GDM1 (cell line): ENCODE measurements at places on chromosomes 16 and 17.

DNA sequence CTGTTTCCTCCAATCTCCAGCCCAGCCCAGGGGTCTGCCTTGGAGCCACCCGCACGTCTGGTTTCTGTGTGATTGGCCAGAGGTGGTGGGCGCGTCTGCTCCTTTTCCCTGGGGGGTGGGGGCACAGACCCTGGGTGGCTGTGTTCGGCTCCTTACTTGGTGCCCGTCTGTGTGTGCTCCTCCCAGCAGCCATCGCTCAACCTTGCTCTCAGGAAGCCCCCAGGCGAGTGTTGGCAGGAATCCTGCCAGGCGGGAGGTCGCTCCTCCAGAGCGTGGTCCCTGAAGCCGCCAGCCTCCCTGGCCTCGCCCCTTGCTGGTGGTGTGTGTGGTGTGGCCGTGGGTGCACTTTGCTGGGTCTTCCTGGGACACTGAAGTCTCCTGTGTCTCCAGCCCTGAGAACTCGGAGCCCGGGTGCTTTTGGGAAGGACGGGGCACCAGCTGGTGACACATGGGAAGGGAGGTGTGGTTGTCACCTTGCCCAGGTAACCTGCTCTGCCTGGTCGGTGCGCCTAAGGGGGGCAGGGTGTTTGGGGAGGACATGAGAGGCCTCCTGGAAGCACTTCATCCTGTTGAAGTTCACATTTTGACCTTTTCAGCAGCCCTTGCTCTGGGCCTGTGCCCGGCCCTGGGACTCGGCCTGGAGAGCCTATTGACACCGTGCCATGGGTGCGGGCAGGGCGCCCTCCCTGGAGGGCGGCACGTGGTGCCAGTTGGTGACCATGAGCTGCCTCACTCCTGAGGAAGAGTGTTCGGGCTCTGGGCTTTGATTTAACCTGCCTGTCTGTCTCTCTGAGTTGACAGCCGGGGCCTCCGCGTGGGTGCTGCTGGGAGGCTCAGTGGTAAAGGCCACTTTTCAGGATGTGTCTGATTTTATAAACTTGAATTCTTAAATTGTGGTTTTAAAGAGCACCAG is 49.0 kb upstream of the ZNF750 start:
- no peak for DNase-seq

DNA sequence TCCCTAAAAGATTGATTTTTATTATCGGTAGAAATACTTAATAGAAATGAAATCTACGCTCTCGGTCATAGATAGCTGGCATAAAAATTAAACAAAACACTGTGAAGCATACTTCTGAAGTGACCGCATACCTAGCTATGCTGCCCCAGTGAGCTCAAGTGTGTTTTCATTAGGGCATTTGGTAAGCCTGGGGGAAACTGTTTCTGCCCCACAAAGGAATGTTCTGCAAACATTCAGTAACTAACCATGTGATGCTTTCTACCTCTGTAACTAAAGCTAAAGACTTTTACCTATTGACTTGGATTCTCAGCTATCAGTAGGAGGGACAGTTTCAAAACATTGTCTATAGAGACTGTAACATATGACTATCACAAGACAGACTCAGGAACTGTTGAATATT is 93.5 kb upstream of the HSBP1 start:
- DNase-seq, result no peak

DNA sequence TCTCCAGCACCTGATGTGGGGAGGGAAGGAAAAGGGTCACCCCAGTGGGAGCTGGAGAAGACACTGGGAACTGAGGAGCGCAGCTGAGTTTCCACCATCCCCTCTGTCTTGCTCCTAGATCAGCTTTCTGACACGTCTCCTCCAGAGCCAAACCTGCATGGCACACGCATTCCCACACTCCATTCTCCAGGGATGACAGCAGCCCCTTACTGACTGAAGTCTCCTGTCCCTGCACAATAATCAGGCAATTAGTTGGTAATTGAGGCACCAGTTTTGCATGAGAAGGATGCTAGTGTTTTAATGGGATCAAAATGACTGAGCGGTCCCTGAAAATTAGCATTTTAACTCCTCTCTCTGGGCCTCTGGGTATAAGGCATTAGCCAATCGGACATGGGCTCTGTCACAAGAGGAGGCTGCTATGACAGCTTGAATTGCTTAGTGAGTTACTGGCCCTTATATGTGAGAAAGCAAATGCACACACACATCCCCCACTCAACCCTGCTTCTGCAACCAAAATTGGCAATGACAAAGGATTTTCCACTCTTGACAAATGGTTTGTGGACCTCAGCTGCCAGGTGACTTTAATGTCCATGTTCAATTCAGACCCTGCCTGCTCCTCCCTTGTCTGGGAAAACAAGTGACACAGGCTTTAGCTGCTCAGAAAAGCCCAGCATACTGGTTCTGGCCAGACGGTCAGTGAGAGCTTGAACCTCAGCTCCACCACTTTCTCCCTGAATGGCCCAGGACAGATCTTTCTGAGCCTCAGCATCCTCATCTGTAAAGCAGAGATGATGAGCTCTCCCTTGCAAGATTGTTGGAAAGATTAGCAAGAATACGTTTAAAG is 57.2 kb upstream of the SREBF1 start:
- DNase-seq, result no peak

- DNase-seq, result peak; percentile 44
These were observed 58.0 kb upstream of the GSE1 start for GRCh38 chr16:85554889-85555718.

DNA sequence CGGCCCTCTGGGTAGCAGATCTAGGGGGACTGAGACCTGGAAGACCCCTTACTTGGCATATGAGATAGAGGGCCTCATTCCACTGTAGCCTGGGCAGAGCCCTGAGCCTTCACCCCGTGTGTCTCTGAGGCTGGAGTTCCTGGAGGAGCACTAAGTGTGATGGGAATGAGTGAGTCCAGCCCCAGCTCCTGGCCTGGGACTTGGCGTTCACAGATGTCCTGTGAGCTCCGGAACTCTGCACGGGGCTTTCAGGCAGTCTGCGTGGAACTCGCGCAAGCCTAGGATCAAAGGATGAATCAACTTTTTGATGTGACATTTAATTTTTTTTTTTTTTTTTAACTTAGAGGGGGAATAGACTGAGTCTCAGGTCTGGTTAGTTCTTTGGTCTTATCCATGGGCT is 1.8 kb downstream of the NKD1 start:
- DNase-seq, result no peak

- no peak for DNase-seq
These were observed 36.2 kb downstream of the USP10 start for GRCh38 chr16:84735849-84736586.

DNA sequence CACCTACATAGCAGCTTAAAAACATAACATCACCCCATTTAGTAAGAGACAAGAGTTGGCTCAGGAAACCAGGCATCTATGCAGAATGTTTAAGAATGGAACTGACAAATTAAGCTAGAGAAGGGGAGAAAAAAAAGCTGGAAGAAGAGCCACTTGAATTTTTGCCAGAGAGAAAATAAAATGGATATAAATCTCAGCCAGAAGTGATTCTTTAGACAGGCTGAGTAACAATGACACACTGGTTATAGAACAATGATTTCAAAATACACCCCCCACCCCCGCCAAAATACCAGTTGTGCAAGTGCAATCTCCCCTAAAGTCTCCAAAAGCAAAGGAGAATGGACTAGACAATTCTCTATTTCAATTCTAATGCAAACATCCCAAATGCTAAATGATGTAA is 22.4 kb downstream of the LSM12 start:
- DNase-seq, result no peak

GRCh38 chr16:30533748-30534367 is 800 bp downstream of the ZNF747 start:
- no peak for DNase-seq

DNA sequence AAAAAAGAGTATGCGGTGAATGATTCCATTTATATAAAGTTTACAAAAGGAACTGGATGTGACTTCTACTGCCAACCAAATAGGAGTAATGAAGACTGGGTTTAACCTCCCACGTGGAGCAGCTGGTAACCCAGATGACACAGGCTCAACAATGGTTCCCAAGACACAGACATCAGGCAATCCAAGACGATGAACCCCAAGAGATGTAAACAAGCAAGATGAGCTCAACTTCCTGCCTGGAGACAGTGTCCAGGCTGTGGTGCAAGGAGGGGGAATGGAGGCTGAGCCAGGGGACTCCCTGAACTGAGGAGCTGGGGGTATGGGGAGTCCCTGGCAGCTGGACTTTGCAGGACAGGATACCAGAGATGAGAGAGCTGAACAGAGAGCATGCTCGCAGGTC is 104.7 kb downstream of the LITAF start:
- no peak for DNase-seq

- no peak for DNase-seq
These were observed 23.9 kb downstream of the NFAT5 start for GRCh38 chr16:69589434-69590269.

DNA sequence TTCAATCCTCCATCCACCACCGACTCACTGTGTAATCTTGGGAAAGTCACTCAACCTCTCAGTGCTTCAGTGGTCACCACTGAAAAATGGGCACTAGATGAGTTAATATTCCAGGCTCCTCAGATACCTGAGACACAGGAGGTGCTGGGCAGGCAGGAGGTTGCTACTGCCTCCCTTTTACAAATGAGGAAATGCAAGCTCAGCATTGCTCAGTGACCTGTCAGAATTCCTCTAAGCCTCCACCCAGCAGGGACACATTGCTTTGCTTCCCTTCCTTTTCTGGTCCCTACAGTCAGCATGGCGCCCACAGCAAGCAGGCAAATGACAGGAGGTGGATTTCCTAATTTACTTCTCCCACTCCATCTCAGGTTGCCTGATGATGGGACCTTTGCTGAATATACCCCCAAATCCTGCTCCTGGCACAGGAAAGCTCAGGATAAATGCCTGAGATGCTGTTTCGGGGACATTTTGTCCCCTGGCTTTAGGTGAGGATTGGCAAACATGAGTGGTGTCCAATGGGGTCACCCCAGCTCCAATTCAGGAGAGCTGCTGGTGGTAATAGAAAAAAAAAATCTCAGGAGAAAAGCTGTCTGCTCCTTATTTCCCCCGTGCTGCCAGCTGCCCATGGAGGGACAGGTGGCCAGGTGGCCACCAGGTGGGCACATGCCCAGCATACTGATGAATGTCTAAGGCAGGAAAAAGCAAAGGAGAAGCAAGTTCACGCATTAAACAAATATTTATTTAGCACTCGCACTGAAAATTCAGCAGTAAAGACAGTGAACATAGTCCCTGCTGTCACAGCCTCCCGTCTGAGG is 5.0 kb upstream of the KRT13 start:
- no peak for DNase-seq

DNA sequence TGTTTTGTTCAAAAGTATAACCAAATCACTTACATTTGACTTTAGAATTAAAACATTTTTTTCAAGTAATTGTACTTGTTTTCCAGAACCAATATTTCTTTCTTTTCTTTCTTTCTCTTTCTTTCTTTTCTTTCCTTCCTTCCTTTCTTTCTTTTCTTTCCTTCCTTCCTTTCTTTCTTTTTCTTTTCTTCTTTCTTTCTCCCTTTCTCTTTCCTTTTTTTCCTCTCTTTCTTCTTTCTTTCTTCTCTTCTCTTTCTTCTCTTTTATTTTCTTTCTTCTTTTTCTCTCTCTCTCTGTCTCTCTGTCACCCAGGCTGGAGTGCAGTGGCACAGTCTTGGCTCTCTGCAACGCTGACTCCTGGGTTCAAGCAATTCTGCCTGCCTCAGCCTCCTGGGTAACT is 26.4 kb upstream of the PSMC5 start:
- no peak for DNase-seq

- no peak for DNase-seq
These were observed at the start of gene MARVELD3 for GRCh38 chr16:71626018-71626857. Gene MARVELD3 (plus strand): TSS chr16:71626184. CDS start chr16:71626230, 46 bp downstream.

DNA sequence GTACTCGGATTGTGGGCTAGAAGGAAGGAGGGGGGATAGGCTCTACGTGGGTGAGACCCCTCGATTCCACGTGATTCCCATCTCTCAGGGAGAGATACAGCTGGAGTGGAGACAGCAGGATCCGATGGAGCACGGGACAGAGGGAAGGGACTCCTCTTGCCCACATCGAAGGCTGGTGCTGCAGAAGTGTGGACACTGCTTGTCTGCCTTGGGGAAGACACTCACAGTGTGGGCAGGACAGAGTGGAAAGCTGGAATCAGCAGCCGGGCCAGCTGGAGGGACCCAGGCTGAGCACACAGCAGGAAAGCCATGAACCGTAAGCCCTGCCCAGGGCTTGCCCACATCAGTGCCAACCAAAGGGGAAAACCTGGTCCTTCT is 42.1 kb upstream of the RPH3AL start:
- no peak for DNase-seq

- no peak for DNase-seq
These were observed 406.5 kb downstream of the SHISA9 start for GRCh38 chr16:13307851-13308250.

GRCh38 chr17:5201011-5201410 is 9.3 kb upstream of the ZNF594 start:
- DNase-seq, result no peak

- peak; percentile 61 for DNase-seq
These were observed 118.1 kb downstream of the STXBP4 start for GRCh38 chr17:55086635-55087058.

- no peak for DNase-seq
These were observed 85.6 kb downstream of the SOX9 start for GRCh38 chr17:72206376-72206775.

DNA sequence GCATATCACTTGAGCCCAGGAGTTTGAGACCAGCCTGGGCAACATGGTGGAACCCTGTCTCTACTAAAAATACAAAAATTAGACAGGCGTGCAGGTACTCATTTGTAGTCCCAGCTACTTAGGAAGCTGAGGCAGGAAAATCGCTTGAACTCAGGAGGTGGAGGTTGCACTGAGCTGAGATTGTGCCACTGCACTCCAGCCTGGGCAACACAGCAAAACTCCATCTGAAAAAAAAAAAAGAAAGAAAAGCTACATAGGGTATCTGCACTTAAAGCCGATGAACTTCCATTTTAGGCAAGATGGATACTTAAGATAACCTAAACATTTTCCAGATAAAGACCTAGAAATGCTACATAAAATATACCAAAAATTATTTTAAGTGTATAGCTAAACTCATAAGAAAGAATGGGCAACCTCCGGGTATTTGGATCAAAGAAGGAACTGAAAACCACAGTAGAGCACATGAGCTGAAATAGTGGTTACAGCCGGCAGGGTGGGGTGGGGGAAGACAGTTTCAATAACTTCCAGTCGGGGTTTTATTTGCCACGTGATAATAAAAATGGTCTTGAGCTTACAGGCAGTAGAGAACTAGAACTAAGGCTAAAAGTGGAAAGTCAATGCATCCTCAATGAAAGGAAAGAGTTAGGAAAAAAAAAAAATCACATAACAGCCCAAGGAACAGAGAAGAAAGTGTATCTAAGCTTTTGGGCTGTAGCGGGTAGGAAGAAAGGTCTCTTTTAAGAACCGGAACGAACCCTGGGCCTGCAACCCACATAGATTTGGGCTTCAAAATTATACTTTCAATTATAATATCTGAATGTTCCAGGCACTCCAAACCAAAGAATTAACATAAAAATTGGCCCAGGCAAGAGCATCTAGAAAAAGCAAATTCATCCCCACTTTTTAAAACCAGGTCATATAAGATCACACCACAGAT is 53.1 kb downstream of the CFDP1 start:
- peak; percentile 8 for DNase-seq
